T-cell (primary cell): ENCODE measurements at places on chromosomes 1 and 21. TPM values are rescaled to one million over a fixed set of nuclear protein-coding genes. Genes with fewer than 3 reads are reported as not detected.

GRCh38 chr1:214847071-214847810 is 235.3 kb upstream of the KCNK2 start:
- no peaks in the 10 kb centered on the region for H3K36me3 ChIP-seq
- no peak for DNase-seq
- no peak overlapping the region for H3K4me3 ChIP-seq
- no peak overlapping the region for H3K27ac ChIP-seq

GRCh38 chr1:197171531-197171930 is 25.1 kb upstream of the ASPM start:
- no peaks in the 10 kb centered on the region for H3K36me3 ChIP-seq
- no peak overlapping the region for H3K4me3 ChIP-seq
- no peak overlapping the region for H3K27ac ChIP-seq
- no peak for DNase-seq
- no peaks in the 10 kb centered on the region for H3K27me3 ChIP-seq

DNA sequence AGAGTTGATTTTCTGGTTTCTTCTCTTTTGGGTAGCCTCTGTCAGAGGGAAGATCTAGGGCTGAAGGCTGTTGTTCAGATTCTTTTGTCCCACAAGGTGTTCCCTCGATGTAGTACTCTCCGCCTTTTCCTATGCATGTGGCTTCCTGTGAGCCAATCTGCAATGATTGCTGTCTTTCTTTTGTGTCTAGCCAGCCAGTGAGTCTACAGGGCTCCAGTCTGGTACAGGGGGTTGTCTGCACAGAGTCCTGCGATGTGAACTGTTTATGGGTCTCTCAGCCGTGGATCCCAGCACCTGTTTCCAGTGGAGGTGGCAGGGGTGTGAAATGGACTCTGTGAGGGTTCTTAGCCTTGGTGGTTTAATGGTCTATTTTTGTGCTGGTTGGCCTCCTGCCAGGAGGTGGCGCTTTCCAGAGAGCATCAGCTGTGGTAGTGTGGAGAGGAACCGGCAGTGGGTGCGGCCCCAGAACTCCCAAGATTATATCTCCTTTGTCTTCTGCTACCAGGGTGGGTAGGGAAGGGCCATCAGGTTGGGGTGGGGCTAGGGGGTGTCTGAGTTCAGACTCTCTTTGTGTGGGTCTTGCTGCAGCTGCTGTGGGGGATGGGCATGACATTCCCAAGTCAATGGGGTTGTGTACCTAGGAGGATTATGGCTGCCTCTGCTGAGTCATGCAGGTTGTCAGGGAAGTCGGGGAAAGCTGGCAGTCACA is 81.3 kb upstream of the C21orf91 start:
- no peaks in the 10 kb centered on the region for H3K36me3 ChIP-seq
- no peaks in the 10 kb centered on the region for H3K4me1 ChIP-seq
- DNase-seq: no peak
- H3K27me3 ChIP-seq: no peaks in the 10 kb centered on the region
- H3K27ac ChIP-seq: no peak overlapping the region

- H3K27ac ChIP-seq: no peak overlapping the region
- no peak for DNase-seq
- H3K27me3 ChIP-seq: no peaks in the 10 kb centered on the region
Measured at GRCh38 chr1:225660544-225660946, 7.6 kb upstream of the ENAH start.

GRCh38 chr1:147515045-147515869 is 26.0 kb upstream of the BCL9 start:
- H3K27me3 ChIP-seq: no peaks in the 10 kb centered on the region
- H3K36me3 ChIP-seq: no peaks in the 10 kb centered on the region
- H3K4me3 ChIP-seq: no peak overlapping the region
- no peak for DNase-seq
- H3K4me1 ChIP-seq: no peaks in the 10 kb centered on the region

DNA sequence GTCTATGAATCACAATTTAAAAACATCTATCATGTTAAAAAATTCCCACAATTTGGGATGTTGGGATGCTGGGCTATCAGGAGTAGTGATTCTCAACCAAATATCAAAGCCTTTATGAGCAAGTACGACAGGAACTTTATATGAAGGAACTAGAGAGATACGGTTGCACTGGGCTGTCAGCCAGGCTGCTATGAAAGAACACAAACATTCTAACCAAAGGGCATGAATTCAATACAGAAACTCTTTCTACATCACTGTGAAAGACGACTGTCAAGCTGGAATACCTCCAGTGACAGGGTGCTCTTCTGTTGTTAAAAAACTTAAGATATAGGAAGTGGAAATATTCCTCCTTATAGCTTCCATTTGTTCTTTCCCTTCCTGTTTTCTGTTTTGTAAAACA is 9.8 kb downstream of the CACNA1E start:
- H3K4me3 ChIP-seq: no peak overlapping the region
- H3K36me3 ChIP-seq: no peaks in the 10 kb centered on the region
- H3K27ac ChIP-seq: no peak overlapping the region
- H3K27me3 ChIP-seq: no peaks in the 10 kb centered on the region
- DNase-seq: no peak

Gene CCDC190
- not detected for total RNA-seq
